OCI-M1 (cell line): ENCODE measurements at places on chromosomes 3 and 15.

GRCh38 chr3:183774631-183775030, 50.7 kb downstream of the MAP6D1 start:
- no peak for DNase-seq

- no peak for DNase-seq
Observed at GRCh38 chr3:64621726-64622395, 65.9 kb downstream of the ADAMTS9 start.

GRCh38 chr15:28963711-28964081, 77.9 kb downstream of the APBA2 start:
- no peak for DNase-seq

DNA sequence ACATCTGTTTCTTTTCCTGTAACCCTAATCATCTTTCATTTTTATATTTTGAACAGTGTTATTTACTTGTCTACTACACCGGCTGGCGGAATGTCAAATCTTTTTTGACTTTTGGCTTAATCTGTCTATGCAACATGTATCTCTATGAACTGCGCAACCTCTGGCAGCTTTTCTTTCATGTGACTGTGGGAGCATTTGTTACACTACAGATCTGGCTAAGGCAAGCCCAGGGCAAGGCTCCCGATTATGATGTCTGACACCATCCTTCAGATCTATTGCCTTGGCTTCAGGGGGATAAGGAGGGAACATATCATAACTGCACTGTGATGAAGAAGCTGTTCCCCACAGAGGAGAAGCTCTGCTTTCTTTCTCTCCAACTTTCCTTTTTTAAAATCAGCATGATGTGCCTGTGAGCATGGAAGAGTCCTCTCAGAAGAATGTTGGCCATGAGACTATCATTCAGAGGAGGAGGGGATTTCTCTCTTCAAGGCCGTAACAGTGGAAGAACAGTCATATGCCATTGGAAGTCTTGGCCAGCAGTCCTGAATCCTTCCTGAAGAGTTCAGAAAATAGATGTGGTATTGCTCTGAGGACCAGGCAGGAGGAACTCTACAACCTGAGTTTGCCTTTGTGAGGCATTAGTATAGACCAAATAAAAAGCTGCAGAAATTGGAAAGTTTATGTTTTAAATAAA, 69.9 kb downstream of the SEC22A start:
- DNase-seq = no peak

GRCh38 chr15:50627351-50628055, 59.1 kb downstream of the TRPM7 start:
- DNase-seq = peak; percentile 53

DNA sequence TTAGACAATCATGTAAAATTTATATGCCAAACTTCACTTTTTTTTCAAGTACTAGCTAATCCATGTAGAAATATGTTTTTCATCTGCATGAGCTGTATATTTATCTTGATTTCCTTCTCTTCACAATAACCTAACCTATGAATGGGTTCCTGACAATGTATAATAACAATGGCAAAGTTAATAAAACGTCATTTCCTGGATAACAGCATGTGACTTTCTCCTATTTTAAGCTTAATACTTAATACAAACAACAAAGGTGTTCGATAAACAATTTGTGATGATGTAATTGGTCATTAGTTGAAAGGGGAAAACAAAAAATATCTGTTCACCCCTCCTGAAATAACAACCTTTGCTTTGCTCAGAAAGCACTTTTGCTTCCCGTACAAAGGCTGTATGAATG, 20.4 kb downstream of the CD200 start:
- DNase-seq = no peak
